T-helper 17 cell (primary cell): ENCODE measurements at places on chromosomes 4 and X.

DNA sequence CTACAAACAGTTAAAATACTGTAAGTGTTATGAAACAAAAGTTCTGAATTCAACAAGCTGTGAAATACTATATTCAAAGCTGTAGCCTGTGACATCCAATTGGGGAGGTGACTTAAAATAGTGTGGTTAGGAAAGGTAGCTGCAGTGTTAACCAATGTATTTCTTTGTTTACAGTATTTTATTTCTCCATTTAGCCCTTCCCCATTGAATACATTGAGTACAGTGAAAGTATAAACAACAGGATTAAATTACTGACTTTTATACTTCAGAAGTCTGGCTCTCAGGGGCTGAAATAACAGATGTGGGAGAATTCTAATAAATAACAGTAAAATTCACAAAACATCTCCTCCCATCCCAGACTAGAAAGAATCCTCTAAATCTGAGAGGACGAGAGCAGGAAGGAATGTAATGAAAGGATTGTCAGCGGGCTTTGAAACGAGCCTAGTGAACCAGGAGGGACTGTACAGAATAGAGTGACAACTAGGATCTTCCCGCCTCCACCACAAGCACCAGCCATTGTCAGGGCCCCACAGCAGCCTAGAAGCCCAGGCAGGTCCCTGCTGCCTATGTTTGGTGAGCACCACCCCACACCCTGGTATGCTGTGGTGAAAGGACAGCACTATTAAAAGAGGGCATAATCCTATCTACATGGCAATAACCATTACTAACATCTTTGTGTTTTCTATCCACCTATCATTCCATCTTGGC, 73.7 kb downstream of the SPCS3 start:
- no peak for DNase-seq

GRCh38 chr4:127622621-127622920, 10.2 kb upstream of the INTU start:
- no peak for DNase-seq

DNA sequence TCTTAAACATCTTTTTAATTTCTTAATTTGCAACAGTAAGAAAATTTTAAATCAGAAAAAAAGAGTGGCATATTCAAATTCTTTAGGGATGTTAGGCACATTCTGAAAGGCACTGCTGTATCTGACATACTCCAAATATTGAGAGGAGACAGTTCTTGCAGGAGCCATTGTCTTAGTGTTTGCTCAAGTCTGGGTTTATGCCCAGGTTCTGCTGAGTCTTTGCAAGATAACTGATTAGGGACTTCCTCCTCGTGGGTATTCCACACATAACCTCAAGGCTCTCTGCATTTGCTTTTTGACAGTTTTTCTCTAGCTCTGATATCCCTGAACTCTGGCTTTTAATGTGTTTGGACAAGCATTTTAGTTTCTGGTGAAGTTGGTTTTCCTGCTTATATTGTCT, 52.6 kb downstream of the RPS3A start:
- no peak for DNase-seq

DNA sequence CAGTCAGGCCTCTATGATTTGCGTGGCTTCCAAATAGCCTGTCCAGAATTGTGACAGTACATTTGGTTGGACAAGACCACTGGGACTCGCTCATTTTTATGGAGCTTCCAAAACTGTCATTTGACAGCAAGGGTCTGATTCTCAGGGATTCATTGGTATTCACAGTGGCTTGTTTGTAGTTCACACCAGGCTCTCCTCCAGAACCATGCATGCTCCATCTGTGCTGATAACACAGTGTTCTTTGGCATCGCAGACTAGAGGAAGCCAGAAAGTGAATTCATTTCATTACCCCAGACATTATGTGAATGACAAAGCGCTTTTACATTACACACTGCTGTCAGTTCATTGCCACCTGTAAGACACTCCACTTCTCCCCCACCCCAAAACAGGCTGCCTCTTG, 208.3 kb downstream of the ARHGAP10 start:
- no peak for DNase-seq

DNA sequence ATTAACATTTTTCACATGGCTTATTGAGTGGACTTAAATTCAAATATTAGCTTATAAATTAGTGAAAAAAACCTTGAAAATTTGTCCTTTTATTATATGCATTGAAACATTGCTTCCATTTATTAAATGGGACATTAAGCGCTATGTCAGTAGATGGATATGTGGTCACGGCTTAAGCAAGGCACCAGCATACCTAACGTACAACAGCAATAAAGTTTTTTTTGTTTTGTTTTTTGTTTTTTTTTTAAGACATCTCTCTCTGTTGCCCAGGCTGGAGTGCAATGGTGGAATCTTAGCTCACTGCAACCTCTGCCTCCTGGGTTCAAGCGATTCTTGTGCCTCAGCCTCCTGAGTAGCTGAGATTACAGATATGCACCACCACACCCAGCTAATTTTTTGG, 31.6 kb downstream of the PGM2 start:
- DNase-seq: no peak

GRCh38 chr4:8308144-8308543, 38.6 kb downstream of the HTRA3 start:
- no peak for DNase-seq

DNA sequence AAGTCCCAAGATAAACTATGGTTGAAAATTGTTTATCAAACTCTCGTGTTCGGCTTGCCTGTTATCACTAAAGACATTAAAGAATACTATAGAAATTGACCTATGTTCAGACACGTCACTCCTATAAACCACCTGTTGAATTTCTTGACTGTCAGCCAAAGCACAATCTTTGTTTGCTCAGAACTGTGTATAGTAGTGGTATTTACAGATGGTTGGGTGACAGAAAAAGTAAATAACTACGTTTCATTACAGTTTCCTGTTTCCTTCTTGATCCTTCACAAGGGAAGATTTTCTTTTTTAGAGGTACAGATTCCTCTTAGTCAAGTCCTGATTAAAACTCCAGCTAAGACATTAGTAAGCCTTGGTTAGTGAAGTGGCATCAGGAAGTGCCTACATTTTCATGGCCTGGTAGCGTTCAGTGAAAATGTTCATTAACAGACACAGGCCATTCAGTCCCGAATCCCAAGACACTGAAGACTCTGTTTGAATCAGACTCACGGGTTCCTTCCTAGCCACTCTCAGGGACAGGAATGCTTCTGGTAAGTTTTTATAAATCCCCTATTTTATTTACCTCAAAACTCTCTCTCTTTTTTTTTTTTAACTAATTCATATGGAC, at the start of gene SMIM31:
Gene SMIM31, plus strand, starts transcription at position 259 of the 616 bp plus-strand sequence. CDS start 16,313 bp downstream, outside the sequence.
- no peak for DNase-seq

DNA sequence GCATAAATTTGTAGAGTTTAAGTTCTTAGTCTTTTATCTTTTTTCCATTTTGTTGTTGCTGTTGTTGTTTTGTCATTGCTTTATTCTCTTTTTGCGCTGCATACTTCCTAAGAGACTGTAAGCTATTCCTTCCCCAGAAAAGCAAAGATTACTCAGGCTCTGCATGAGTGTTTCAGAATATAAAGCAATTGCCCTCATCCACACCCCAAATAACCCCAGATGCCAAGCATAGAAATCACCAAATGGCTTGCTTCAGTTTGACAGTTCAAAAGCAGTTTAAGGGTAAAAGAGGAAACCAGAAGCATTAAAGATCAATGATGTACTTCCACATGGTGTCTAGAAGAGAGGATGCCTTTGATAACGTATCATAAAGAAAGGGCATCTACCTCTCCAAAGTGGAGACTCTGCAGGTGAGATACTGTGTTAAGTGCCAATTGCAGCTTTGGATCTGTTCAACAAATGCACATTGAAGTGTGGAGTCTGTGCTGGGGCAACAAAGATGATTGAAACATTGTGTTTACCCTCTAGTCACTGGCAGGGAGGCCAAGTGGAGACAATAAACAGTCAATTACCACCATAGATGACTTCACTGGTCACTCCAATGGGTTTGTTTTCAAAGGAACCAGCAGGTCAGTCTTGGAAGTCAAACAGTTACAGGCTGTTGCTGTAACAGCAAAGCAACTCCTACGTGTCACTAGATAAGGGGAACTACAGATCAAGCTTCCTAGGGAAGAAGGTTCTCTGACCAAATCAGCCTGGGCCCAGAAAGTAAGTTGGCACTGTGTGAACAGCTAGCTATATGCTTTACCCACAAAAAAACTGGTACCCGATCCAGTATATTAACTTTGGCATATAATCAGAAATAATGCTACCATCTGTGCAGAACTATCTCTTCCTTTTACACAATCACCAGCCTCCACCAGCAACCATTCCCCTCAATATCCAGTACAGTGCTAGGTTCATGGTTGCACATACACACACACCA, 40.6 kb upstream of the IL21 start:
- DNase-seq: no peak

- DNase-seq: no peak
These were observed 69.8 kb downstream of the MTNR1A start for GRCh38 chr4:186485561-186486062.

GRCh38 chr4:57042711-57043169, 64.0 kb downstream of the POLR2B start:
- no peak for DNase-seq

DNA sequence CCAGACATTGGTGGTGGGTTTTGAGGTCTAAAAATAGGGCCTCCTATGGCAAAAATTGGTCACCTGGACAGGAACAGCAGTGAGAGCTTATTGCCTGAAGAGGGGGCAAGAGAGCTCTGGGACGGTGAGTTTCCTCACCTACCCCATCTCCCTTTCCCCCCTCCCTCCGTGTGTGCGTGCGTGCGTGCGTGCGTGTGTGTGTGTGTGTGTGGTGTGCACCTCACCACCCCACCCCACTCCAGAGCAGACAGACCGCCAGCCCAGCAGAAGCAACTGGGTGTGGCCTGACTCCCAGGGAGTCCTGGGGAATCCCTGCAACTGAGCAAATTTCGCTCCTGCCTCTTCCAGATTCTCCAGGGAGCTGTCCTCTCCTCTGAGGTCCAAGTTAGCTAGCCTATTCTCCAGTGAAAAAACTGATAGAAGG, 44.7 kb downstream of the PRPS1 start:
- DNase-seq: peak; percentile 63

DNA sequence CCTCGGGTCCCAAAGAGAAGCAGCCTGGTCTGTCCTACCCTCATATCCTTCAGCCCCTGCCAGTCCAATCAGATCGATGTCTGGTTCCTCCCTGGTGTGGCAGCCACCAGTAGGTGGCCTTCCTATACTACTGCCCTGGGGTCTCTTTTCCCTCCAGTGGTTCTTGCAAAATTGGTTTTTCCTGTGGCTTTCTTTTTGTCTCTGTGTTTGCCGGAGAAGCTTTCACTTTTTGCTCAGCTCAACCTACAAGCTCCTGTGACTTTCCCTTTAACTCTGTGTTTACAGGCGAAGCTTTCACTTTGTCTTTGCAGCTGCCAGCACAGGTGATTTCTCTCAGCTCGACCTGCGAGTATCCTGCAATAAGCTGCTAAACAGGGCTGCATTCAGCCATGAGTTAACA, 46.8 kb downstream of the UGT2A3 start:
- DNase-seq: no peak

- DNase-seq: no peak
These were observed 31.2 kb downstream of the PJA1 start for GRCh38 chrX:69133921-69134542.

GRCh38 chrX:147891896-147892295, 19.8 kb upstream of the FMR1 start:
- no peak for DNase-seq

- no peak for DNase-seq
These were observed 179.0 kb downstream of the COX7B2 start for GRCh38 chr4:46730075-46730474.

GRCh38 chr4:4559596-4559995, 17.7 kb upstream of the STX18 start:
- no peak for DNase-seq

- no peak for DNase-seq
These were observed 300.7 kb upstream of the CXXC4 start for GRCh38 chr4:104795264-104795939.

DNA sequence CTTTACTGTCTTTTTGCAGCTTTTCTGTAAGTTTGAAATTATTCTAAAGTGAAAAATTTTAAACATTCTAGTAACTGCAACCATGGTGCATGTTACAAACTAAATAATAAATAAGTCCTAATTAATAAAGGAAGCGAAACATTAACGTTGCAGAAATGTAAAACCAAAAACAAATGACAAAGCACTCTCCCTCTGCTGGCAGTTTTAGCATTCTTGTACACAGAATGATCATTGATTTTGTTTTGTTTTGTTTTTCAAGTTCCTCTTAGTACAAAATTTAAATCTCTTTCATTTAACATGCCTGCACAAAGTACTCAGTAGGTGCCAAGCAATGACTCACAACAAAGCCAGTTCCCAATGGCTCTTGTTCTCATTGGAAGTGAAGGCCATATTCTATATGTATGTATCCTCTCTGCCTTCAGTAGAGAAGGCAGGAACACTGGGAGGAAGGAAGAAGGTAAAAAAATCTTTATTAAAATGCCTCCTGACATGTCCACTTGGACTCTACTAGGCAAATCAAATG, 13.7 kb upstream of the TMSB4X start:
- no peak for DNase-seq

DNA sequence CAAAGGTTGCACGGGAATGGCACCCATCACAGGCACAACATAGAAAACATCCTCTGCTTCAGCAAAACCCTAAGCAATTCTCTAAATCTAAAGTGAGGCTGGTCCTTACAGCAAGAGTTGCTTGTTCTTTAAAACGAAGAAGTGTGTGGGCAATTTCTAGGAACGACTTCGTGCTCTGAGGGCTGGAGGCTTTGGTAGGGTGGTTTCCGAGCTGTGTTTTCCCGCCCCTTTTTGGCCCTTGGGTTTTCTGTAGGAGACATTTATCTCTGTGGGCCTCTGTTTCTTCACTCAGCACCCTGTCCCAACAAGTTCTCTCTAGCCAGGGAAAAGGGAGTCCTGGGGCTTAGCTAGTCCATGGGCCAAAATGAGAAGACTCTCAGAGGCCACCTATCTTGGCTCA, 84.2 kb downstream of the SLC2A9 start:
- DNase-seq: no peak

GRCh38 chr4:23068287-23068686, 375.6 kb downstream of the GBA3 start:
- DNase-seq: no peak

DNA sequence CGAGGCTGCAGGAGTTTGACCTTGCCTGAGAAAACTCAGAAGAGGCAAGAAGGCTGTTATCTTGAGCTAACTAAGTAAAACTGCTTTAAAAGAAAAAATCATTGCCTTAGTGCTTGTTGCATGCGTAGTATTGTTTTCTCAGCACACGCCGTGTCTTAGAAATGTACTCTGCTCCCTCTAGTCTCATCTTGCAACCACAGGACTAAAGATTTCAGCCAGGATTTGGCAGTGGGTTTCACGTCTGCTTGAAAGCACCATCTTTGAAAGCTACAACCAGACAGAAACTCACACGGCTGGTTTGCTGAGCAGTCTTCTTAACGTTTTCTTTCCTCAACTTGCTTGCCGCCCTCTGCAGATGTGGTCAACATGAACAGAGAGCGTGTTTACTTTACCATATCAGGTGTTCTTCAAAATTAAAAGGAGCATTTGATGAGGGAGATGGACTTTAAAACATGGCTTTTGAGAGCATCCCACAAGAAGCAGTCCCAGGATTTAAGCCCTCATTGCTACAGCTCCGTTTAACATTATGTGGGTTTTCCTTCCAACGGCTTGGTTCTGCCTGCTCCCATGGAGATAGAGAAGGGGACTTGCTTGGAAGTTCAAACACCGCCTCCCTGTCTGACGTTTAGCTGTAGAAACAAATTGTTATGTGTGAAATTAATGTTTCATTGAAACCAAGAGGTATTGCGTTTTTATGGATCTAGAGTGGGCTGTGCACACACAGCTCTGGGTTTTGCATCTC, 3.4 kb downstream of the SORCS2 start:
- no peak for DNase-seq
